NCI-H774 (cell line): ENCODE measurements at places on chromosomes 7 and 10.

DNA sequence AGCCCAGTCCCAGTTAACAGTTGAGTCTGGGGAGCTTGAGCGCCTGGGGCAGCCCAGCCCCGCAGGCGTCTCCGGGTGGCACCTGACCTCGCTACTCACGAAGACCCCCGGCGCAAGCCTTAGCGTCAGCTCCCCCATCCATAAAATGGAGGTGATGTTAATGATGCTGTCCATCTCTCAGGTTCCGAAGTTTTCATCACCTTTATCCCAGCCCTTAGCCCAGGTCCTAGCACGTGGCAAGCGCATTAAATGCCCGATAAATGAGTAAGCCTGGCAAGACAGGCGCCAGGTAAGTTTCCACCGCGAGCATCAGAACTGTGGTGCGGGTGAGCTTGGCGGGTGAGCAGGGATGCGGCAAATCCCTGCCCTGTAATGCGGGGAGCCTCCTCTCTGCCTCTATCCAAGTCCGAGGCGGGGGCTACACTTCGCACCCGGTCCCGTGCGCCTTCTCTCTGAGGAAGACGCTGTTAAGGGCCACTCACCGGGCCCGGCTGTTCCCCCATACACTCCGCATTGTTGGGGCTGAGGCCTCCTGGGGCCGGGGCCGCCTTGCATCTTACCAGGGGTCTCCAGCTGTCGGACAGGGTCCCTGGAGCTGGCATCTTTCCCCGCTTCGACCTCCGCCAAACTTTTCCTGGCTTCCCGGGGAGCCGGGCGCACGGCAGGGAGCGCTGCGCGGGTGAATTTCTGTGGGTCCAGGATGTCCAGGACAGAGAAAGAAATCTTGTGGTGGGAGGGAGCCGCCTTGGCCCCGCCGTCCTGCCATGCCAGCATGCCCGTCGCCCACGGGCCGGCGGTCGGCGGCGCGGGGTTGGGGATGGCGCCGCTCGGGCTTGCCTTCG lies 444 bp downstream of the NKX1-2 start:
- DNase-seq = no peak

GRCh38 chr10:125844751-125845221 lies 21.4 kb downstream of the BCCIP start:
- no peak for DNase-seq

- no peak for DNase-seq
These were observed 42.2 kb upstream of the OPALIN start for GRCh38 chr10:96401036-96401435.

GRCh38 chr7:33781796-33782195 lies 123.5 kb upstream of the BMPER start:
- DNase-seq = no peak
